ENCODE measurements at places on chromosomes 1 and 21.

- peak; percentile 41 for DNase-seq
Measured at GRCh38 chr1:77126307-77126706, 92.9 kb downstream of the PIGK start.

DNA sequence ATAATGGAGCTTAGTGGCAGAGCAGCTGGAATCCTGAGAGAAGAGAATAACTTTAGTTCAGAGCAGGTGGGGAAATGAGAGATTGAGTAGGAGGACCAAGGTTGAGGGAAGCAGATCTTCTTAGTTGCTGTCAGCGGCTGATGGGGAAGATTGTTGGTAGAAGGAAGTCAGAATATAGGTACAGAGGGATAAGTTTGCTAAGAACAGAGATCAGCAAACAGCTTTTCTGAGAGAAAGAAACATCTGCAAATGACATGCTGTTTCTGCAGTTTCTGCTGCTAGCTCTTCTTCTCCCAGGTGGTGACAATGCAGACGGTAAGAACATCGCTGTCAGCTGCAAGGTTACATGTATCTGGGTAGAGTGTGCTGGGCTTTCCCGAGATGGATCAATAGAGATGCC, at the start of gene CD1C:
TSS of gene CD1C (plus strand) at position 113 of the 400 bp plus-strand sequence. CDS start at position 255, 142 bp downstream.
- DNase-seq: no peak

DNA sequence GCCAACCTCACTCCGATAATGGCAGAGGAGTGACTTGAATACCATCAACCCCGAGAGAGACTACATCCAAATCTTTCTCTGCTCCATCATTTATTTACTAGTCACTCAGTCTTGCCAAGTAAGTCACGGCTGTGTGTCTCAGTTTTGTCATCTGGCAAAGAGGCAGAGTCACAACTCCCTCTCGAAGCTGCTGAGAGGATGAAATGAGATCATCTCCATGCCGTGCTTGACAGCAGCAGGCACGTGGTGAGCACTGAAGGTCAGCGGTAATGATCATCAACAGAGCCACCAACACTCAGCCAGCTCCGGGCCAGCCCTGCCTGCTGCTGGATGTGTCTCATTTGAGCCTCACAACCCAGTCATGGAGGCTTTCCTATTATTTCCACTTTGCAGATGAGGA, 19.9 kb downstream of the ALDH4A1 start:
- no peak for DNase-seq

GRCh38 chr1:161304927-161305866, 4.6 kb downstream of the MPZ start:
- no peak for DNase-seq

- DNase-seq: no peak
Measured at GRCh38 chr1:5728663-5729355, 263.4 kb downstream of the NPHP4 start.

DNA sequence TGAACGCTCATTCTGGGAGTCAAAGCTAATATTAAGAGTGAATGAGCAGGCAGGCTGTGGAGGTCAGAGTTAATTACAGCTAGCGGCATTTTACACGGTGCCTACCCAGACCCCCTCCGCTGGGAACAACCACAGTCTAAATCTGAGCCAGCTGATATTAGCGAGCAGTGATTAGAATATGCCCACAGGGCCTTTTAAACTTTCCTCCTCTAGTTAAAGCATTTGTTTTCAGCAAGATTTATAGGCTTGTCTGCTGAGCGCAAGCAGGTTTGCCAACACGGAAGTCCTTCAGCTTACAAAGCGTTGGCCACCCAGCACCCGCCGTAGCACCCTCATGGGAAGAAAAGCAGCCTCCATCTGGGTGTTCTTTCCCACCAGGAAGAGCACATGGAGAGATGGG, 72.1 kb downstream of the LMX1A start:
- DNase-seq: no peak

DNA sequence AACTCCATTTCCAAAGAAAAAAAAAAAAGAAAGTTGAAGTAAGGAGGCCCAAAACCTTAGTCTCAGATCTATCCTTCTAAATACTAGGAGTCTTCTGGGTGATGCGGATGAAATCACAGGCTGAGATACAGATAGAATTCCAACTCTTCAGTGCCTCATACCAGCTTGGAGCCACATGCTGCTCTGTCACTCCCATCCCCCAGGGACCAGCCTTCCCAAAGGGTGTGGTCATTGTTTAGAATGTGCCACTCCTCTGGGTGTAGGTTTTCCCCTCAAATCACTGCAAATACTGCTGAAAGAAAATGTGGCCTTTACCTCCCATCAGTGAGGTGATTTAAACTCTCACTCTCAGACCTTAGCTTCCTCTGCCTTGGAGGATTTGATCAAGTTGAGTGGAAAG, 112.9 kb downstream of the CDC7 start:
- no peak for DNase-seq

DNA sequence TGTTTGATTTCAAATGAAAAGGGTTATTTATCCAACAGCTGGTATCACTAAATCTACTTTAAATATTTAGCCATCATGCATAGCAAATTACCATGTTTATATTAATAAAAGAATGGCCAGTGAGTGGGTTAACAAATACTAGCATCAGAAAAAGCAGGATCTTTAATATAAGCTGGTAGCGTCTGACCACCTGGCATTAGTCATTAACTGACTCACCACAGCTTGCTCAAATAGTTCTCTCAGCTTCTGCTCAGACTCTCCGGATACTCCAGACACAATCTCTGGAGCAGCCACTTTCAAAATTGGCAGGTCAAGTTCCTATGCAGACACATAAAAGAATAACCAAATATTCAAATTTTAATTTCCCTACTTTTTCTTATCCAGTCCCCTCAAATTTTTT, 29.6 kb downstream of the NVL start:
- peak; percentile 56 for DNase-seq

GRCh38 chr1:112700290-112701226, 6.4 kb downstream of the RHOC start:
- peak; percentile 87 for DNase-seq

DNA sequence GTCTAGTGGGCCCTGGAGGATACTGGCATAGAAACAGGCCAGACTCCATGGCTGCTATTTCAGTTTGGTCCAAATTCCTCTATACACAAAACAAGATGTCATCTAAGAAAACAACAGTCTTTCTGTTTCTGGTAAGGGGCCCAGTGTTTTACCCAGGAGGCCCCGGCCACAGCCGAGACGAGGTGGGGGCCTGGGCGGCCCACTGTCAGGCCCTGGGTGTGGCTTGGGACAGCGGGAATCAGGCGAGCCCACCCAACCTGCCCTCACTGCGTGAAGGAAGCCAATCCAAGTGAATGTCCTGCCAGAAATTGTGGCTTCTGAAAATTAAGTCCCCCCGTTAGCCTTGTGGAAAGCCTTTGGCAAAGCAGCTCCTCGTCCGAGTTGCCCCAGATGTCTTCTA, 31.2 kb upstream of the GPR153 start:
- DNase-seq: no peak

Data from HS-5 (cell line).